ENCODE measurements at places on chromosomes 4 and X. TPM values are rescaled to one million over a fixed set of nuclear protein-coding genes. Genes with fewer than 3 reads are reported as not detected.

DNA sequence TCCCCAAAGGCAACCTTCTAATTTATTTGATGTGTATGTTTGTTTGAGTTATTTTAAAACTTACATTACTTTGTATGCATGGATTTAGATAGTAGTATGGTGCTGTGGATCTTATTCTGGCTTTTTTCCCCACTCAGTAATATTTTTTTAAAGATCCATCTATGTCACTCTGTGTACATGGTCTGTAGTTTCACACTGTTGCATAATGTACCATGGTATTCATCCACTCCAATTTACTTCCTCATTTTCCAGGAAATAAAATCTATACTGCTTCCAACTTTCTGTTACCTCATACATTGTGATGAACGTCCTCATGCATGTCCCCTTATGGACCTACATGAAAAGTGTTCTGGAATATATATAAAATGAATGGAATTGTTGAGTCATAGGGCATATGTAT lies 17.6 kb downstream of the ARMCX2 start:
- no peak for DNase-seq

FAM236D gene
- not detected for total RNA-seq

GRCh38 chr4:177579649-177580048 lies 137.4 kb upstream of the AGA start:
- no peak for DNase-seq

- no peak for DNase-seq
Observed at GRCh38 chr4:108902769-108903168, 139.9 kb upstream of the ETNPPL start.

FAT4 gene
- 7.4 TPM for total RNA-seq
